ENCODE measurements at places on chromosomes 7 and 10.

- no peak for DNase-seq
Measured at GRCh38 chr7:136940917-136941316, 72.5 kb downstream of the CHRM2 start.

GRCh38 chr7:155484483-155485399 is 26.8 kb downstream of the EN2 start:
- DNase-seq: no peak

GRCh38 chr10:62492012-62492869 is 118.1 kb downstream of the ZNF365 start:
- DNase-seq: no peak

DNA sequence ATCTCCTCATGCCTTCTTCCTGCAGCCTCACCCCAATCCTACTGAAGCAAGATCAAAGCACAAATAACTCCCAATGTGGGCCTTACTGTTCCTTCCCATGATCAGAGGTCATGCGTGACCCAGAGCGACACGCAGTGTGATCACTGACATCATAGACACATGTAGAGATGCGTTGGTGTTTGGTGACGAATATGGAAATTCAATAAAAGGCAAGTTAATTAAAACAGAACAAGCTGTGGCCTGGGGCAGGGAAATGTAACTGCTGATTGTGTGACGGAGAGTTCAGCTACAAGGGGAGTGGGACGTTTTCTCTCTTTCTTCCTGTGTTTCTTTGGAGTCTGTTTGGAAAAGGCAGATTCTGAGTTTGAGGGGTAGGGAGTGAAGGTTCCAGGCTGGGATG is 34.8 kb upstream of the CARD11 start:
- no peak for DNase-seq

- no peak for DNase-seq
Measured at GRCh38 chr7:9250876-9251275, 817.5 kb downstream of the NXPH1 start.

GRCh38 chr7:101205901-101206664 is 5.2 kb upstream of the MOGAT3 start:
- DNase-seq: no peak

GRCh38 chr10:126904818-126905701 is at the start of gene DOCK1:
TSS of gene DOCK1 (plus strand) at chr10:126905428. CDS start at chr10:126905518, 90 bp downstream.
- peak; percentile 7 for DNase-seq

DNA sequence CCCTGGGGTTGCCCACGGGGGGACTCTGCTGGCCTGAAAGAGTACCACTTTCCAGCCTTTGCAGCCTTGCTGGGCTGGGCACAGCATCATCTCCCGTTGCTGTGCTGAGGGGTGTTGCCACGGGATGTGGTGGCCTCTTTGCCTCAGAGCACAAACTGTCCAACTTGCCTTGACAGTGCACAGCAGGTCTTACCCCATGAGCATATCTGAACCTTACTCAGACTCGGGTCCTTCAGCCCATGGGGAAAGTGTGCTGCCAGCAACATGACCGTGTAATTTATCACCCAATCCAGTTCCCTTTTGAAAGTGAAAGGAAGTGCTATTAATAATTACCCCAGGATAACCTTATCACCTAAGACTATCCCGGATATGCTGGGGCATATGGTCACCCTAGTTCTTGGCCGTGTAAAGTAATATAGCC is 46.8 kb downstream of the TBXAS1 start:
- DNase-seq: no peak

DNA sequence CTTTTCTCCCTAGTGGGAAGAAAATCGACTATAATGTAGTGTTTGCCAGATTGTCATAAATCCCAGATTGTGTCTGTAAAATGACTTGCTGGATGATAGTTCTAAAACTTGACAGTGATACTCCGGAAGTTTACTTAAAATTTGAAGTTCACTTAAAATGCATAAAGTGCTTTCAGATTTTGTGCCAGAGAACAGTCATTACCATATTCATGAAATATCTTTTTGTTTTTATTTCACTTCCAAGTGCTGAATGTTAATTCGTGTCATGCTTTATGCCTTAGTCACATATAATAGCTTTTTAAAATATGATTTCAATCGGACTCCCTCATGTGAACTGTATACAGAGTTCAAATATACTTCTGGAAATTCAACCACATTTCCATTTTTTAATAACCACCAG is 30.4 kb downstream of the PRPF18 start:
- no peak for DNase-seq

GRCh38 chr7:39410582-39410981 is 155.6 kb upstream of the YAE1 start:
- DNase-seq: no peak

DNA sequence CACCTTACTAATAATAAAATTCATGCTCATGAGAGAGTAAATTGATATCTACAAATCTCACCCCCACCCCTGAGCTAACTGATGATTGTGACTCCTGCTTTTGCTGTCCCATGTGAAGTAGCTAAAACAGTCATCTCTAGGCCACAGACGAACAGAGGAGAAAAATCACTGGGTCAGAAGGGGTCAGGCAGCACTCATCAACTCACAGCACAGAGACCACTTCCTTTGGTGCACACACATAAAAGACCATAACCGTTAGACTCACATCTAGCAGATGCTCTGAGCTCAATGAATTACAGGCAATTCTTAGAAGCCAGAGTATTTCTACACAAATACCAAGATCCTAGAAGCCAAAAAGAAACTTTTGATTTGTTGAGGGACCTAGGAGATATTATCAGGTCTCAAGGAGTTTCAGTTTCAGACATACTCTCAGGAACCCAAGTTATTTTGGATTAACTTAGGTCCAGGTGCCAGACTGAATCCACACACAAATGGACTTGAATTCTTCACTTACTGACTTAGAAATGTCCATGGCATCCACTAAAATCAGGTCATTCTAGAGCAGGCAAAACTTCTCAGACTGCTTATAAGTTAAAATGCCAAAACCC is 65.0 kb upstream of the TES start:
- no peak for DNase-seq

- peak; percentile 58 for DNase-seq
Measured at GRCh38 chr10:49407552-49408137, 11.8 kb upstream of the DRGX start.

DNA sequence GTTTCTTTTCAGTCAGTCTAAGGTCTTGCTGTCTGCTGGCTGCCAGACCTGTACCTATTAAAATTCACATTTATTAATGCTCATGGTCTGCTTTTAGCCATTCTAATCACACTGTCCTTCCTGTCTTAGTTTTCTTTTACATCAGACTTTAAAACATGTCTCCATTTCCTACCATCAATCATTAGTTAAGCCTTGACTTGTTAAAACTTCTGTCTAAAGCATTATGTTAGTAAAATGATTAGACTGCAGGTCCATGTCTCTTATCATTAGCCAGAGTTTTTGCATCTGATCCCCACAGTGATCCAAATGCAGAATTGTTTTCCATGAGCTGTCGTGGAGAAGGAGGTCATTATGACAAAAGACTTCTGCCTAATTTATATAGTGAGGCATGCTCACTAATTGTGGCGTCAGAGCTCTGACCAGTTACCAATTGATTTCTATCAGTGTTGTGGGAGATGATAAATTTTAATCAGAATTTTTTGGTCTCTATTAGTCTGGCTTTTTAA is 226.5 kb downstream of the DKK1 start:
- no peak for DNase-seq

- DNase-seq: no peak
Measured at GRCh38 chr7:80393786-80394185, 118.1 kb downstream of the GNAT3 start.

DNA sequence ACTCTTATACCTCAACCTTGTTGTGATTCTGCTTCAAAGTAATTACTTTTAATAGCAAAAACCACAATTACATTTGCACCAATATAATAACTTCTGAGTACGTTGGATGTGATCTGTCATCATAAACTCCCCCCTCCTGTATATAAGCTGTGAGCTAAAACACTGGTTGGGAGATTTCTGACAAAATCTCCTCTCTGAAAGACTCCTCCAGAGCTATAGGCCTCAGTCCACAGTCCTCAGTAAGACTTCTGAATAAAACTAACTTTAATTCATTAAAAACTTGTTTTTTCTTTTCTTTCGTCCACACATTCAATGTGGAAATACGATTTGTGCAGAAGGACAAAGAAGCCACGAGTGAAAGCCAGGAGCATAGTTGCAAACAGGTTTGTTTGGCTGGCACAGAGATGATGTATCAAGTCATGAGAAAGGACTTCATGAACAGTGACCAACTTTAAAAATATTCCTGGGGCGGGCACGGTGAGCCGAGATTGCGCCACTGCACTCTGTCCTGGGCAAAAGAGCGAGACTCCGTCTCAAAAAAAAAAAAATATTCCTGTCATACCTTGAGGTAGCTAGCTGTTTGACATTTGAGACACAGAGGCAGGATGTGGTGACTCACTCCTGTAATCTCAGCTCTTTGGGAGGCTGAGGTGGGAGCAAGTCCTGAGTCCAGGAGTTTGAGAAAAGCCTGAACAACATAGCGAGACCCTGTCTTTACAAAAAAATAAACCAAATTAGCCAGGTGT is 91.1 kb upstream of the ARHGAP21 start:
- DNase-seq: no peak

DNA sequence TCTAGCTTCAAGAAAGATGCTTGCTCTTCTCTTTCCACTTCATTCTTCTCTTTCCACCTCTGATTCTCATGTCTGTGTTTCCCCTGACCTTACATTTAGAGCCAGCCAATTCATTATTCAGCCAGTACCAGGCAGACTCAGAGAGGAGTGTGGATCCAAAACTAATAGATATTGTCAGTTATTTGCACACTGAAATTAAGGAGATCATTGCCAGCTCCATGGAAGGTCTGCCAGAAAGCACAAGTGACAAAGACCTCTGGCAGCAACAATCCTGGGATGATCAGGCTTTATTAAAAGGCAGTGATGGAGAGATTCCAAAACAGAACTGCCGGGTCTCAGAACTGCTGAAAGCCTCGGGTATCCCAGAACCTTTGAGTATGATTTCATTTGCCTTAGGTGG is 749.4 kb downstream of the XPNPEP1 start:
- DNase-seq: no peak

- no peak for DNase-seq
Measured at GRCh38 chr10:43138757-43139241, 554 bp downstream of the CSGALNACT2 start.

GRCh38 chr10:125284875-125285597 is 124.7 kb upstream of the CTBP2 start:
- DNase-seq: no peak

Measured in NCI-H1105 (cell line).